ENCODE measurements at places on chromosomes 11 and 22. TPM values are rescaled to one million over a fixed set of nuclear protein-coding genes. Genes with fewer than 3 reads are reported as not detected.

- no peak for DNase-seq
These were observed 6.9 kb upstream of the TOMM22 start for GRCh38 chr22:38674888-38675287.

- no peak for DNase-seq
These were observed 29.5 kb upstream of the RRM1 start for GRCh38 chr11:4065086-4065485.

Gene PHLDB1
- 117 TPM for polyA plus RNA-seq

Gene PGA5
- not detected for polyA plus RNA-seq

DNA sequence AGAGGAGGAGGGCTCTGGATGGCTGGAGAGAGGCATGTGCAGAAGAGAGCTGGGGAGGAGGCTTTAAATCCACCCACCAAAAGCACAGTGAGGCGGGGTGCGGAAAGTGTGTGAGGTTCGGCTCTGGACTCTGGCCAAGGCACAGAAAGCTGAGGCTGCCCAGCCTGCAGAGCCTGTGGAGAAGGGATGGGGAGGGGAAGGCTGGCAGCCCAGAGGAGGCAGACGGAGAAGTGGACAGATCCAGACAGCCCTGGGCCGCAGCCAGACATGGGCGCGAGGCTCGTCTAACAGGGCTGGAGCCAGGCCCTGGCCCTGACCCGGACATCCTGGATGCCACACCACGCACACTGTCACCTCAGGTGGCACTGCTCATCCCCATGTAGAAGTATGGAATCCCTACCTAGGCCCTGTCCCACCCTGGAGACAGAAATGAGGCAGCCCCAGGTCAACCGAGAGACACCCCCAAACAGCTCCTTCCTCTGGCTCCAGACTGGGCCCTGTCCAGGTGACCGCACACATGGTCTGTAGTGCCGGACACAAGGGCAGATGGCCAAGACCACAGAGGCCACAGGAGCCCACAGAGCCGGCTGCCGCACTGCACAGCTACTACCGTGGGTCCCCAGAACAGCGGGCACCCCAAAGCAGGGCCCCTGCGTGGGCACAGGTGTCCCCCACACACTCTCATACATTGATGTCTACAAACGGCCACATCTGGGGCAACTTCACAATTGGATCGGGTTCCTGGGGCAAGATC, 16.6 kb upstream of the MOB2 start:
- no peak for DNase-seq

GRCh38 chr22:44925465-44926123, 84.2 kb downstream of the PHF21B start:
- no peak for DNase-seq

DNA sequence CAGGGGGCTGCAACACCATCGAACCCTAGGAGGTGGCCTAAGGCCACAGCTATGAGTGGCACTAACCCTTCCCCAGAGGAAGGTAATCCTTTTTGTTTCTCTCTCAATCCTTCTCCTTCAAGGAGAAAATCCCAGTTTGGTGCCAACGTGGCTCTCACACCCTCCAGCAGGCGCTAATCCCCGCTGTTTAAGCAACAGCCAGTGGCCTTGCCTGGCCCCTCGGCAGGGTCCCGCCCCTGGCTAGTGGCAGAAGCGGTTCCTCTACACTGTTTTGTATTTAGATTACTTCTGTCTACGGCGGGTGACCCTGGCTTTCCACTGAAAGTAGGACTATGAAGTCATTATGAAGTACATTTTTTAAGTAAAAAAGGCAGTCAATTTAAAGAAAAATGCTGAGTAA, 15.5 kb downstream of the GNAZ start:
- no peak for DNase-seq

Gene POTEH
- polyA plus RNA-seq, result not detected

GRCh38 chr11:250274-250673, 13.5 kb downstream of the PSMD13 start:
- no peak for DNase-seq

Gene TRIM51
- not detected for polyA plus RNA-seq

- no peak for DNase-seq
These were observed 2.5 kb downstream of the FERMT3 start for GRCh38 chr11:64208796-64209562.

Gene CWC15
- polyA plus RNA-seq, result 119 TPM

DNA sequence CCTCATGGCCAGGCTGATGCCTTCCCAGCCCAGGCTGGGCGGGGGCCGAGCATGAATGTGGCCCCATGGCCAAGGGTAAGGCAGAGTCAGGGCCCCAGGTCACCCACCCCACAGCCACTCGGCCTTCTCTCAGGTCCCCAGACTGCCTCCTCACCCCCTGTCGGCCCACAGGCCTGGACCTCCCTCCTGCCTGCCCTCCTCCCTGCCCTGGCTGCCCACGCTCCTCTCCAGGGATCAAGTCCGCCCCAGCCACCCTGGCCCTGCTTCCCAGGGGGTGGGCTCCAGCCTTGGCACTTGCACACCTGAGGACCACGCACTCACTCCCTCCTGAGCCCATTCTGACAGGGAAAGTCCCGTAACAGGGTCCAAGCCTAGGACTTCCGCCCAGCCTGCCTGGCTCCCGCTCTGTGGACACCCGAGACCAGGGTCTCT, 37.8 kb upstream of the TH start:
- no peak for DNase-seq

Gene DBX1
- polyA plus RNA-seq, result not detected

DNA sequence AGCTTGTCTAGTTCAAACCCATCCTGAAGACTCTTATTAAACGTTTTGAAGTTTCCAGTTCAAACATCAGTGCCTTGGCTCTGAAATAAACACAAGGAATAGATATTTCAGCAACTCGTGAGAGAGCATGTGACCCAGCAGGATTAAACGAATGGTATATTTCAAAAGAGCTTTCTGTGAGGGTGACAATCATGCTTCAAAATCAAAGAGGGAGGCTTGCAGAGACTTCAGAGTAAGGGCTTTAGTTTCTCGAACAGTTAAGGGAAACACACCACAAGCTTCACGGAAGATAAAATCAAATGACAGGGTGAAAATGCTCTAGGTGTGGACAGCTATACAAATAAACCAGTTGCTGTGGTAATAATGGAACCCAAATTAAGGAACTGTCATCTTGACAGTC, 1.4 kb downstream of the HPS4 start:
- no peak for DNase-seq

- DNase-seq, result no peak
These were observed 539 bp downstream of the SIRT3 start for GRCh38 chr11:235609-235996.

- DNase-seq, result no peak
These were observed 20.8 kb downstream of the TIMP3 start for GRCh38 chr22:32822179-32822877.

DNA sequence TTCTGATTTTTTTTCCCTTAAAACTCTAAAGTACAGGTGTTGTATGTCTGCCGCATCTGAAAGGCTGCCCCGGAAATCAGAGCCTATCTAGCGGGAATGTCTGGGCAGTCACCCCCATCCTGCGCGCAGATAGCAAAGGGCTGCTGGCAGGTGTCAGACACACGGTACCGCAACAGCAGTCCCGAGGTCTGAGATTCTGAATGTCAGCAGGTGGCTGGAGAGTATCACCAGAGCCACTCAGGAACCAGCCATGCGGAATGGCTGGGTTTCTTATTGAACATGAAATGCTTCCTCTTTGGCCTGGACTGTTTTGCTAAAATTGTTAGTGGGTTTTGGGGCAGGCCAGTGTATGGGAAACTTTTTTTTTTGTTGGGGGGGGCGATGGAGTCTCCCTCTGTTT, 53.3 kb downstream of the CERK start:
- DNase-seq, result no peak

- DNase-seq, result no peak
These were observed 38.3 kb downstream of the EHF start for GRCh38 chr11:34659096-34659733.

- DNase-seq, result no peak
These were observed 788.3 kb downstream of the NTM start for GRCh38 chr11:132158696-132159095.

All from right renal pelvis (tissue), 4 donors.